CD4-positive, alpha-beta memory T cell (primary cell): ENCODE measurements at places on chromosomes 11 and 22. TPM values are rescaled to one million over a fixed set of nuclear protein-coding genes. Genes with fewer than 3 reads are reported as not detected.

DNA sequence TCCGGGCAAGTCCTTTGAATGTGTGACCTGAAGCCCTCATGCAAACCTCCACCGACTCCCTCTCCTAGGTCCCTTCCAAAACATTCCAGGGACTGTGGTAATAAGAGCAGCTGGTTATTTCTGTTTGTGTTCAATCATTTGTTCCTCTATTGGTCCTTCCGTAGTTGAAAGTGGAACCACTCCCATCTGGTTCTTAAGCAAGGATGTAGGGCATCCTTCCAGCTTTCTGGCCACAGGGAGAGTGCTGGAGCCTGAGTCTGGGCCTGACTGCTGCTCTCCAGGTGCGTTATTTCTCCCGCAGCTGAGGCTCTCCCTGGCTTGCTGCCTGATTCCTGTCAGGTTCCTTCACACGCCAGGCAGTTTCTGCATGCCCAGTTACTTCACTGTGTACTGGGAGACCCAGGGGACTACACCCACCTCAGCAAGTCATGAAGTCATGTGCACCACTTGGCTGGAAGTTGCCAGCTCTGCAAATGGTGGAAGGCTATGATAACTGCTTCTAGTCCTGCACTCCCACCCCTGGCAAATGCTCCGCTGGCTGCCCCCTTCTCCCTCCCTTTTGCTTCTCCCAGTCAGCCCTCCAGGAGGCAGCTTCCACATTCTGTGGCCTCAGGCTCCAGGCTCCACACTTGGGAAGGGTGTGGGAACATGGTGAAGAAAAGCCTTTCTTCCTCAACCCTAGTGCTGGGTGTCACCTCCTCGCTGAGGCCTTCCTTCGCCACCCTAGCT is 4.0 kb upstream of the ALX4 start:
- H3K27ac ChIP-seq: no peak overlapping the region
- no peaks in the 10 kb centered on the region for H3K36me3 ChIP-seq
- H3K27me3 ChIP-seq: peaks cover 50% of the 10 kb centered on the region
- no peak for DNase-seq

DNA sequence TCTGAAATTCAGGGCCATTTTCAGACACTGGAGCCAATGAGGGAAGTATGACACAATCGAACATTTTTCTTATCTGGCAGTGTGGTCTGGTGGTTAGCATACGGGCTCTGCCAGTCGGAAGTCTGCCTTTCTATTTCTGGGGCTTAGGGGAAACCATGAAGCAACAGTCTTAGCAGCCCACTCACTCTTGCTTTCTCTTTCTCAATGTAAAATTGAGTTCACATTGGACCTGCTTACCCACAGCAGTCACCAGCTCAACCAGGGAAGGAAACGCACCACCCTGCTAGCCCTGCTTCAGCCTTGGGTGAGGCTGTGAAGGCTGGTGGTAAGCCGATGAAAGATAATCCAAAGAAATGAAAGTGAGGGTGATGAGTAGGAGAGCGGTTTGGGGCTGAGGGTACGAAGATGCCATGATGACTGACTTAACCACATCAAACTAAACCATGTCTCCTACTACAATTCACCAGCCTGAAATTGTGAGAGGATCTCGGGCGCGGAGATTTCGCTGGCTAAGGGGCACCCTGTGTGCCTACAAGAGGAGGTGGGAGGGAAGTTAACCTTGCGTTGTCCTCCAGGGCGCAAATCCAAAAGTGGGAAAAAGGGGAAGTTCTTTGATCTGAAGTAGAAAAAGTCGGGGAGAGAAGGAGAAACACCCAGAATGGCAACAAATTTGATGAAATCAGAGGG is 2.0 kb upstream of the LMO2 start:
- DNase-seq: peak; percentile 74
- peak overlapping the region; percentile 24 for H3K4me3 ChIP-seq
- no peak overlapping the region for H3K27ac ChIP-seq
- peaks cover 25% of the 10 kb centered on the region for H3K4me1 ChIP-seq
- no peaks in the 10 kb centered on the region for H3K27me3 ChIP-seq
- H3K36me3 ChIP-seq: no peaks in the 10 kb centered on the region

GRCh38 chr11:65058419-65059054 is at the start of gene NAALADL1:
Gene NAALADL1 (minus strand): TSS chr11:65058553. CDS start chr11:65058521, 32 bp downstream.
- no peaks in the 10 kb centered on the region for H3K27me3 ChIP-seq
- H3K4me3 ChIP-seq: no peak within 1 kb of the TSS
- DNase-seq: no peak
- no peak within 1 kb of the TSS for H3K27ac ChIP-seq

DNA sequence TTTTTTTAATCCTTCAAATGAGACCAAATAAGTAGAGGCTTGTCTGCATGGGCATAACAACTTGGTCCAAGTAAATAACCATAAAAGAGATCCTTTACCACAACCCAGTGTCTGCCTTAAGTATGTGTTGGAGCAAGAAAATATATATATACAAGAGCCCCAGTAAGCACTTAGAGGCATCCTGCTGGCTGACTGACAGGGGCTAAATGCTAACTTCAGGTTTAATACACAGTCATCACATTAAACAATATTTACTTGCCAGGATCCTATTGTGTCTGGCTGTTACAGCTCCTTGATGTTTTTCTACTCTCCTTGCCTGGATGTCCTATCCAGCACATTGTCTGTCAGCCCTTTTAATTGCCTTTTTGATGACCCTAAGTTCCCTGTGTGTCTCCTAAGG is 37.5 kb upstream of the MMP20 start:
- no peak overlapping the region for H3K27ac ChIP-seq
- H3K4me1 ChIP-seq: no peaks in the 10 kb centered on the region
- no peaks in the 10 kb centered on the region for H3K27me3 ChIP-seq
- no peak for DNase-seq

HBG2 gene
- not detected for total RNA-seq

- peaks cover 8% of the 10 kb centered on the region for H3K4me1 ChIP-seq
- no peak for DNase-seq
- H3K4me3 ChIP-seq: no peak overlapping the region
Observed at GRCh38 chr22:36243986-36244385, 4.7 kb upstream of the APOL2 start.

OR52I1 gene
- total RNA-seq: not detected

DNA sequence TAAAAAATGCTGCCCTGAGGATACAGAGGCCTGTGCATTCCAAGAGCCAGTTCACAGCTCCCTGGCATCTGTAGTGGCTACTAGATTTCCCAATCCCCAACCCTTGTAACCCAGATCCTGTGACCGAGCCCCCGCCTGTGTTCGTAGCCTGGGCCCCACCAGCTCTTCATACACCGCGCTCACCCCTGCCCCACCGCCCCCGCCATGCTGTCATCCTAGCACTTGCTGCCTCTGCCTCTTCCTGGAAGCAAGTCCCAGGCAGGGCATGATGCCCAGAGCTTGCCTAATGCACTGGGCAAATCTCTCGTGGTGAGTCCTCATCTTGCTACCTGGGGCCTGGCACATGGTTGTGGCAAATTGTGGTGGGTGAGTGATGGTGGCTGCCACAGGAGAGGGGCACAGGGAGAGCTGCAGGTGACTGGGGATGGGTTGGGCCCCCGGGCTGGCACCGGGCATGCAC is 7.1 kb downstream of the MGAT3 start:
- H3K36me3 ChIP-seq: no peaks in the 10 kb centered on the region
- no peaks in the 10 kb centered on the region for H3K27me3 ChIP-seq
- H3K27ac ChIP-seq: no peak overlapping the region
- no peaks in the 10 kb centered on the region for H3K4me1 ChIP-seq

FOSL1 gene
- 0.39 TPM for total RNA-seq

GRCh38 chr11:74634537-74634936 is 42.2 kb downstream of the POLD3 start:
- peaks cover 13% of the 10 kb centered on the region for H3K36me3 ChIP-seq
- no peak overlapping the region for H3K4me3 ChIP-seq
- H3K27me3 ChIP-seq: no peaks in the 10 kb centered on the region

- no peak for DNase-seq
- no peak within 1 kb of the TSS for H3K4me3 ChIP-seq
- no peak within 1 kb of the TSS for H3K27ac ChIP-seq
Observed at GRCh38 chr11:30586251-30587144, at the start of gene MPPED2. Gene MPPED2 (minus strand): TSS chr11:30586353. CDS start chr11:30580373, 5,980 bp downstream.

OTOG gene
- not detected for total RNA-seq

TSPAN32 gene
- 41.5 TPM for total RNA-seq

GRCh38 chr22:23501708-23502107 is 78.4 kb downstream of the IGLL1 start:
- H3K4me3 ChIP-seq: no peak overlapping the region
- no peaks in the 10 kb centered on the region for H3K27me3 ChIP-seq
- H3K36me3 ChIP-seq: no peaks in the 10 kb centered on the region
- H3K4me1 ChIP-seq: no peaks in the 10 kb centered on the region
- no peak overlapping the region for H3K27ac ChIP-seq
- no peak for DNase-seq

- no peak within 1 kb of the TSS for H3K4me3 ChIP-seq
- no peaks in the 10 kb centered on the region for H3K36me3 ChIP-seq
- H3K27me3 ChIP-seq: peaks cover 13% of the 10 kb centered on the region
- H3K27ac ChIP-seq: no peak within 1 kb of the TSS
- DNase-seq: no peak
Observed at GRCh38 chr11:33375688-33376311, 118.6 kb downstream of the HIPK3 start.

TUT1 gene
- 38.1 TPM for total RNA-seq

DNA sequence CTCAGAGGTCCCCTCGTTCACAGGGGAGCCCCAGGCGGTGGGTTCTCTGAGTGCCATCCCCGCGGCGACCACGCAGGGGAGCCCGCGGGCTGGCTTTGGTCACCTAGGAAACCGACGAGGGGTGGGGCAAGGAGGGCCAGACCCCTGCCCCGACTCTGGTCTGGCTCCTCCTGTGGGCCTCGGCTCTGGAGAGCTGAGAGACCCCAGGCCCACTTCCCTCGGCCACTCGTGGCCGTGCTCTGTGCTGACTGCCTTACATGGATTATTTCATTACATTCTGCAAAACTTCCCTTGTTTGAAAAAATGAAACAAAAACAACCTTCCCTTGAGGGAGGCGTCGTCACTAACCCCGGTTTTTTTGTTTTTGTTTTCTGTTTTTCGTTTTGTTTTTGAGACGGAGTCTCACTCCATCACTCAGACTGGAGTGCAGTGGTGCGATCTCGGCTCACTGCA is 15.1 kb upstream of the CYTH4 start:
- no peaks in the 10 kb centered on the region for H3K27me3 ChIP-seq
- peak overlapping the region; percentile 73 for H3K4me3 ChIP-seq
- peak overlapping the region; percentile 69 for H3K27ac ChIP-seq
- no peaks in the 10 kb centered on the region for H3K36me3 ChIP-seq
- peak; percentile 76 for DNase-seq
- H3K4me1 ChIP-seq: peaks cover 26% of the 10 kb centered on the region

SLC5A1 gene
- not detected for total RNA-seq

DNA sequence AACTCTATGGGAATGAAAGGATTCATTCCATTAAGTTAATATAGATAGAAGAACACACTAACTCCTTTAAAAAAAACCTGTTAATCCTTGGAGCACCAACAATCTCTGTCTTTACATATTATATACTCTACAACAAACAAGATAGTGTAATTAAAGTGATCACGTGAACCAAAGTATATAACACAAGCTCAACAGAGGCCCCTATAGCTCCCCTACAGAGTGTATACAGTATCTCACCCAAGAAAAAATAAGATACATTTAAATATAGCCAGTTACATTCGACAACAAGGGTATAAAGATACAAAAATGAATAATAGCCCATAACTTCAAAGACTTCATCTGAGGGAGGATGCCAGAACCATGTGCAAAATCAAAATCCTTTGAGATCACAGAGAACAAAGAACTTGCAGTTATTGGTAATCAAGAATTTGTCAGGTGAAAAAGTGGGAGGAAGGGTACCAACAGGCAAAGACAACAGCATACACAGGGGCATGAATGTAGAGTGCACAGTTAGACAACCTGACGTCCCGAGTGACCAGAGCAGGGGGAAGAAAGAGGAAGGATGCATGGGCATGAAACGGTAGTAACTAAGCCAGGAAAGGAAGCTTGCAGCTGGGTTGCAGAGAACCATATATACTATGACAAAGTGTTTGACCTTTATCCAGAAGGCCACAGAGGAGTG is 4.7 kb downstream of the FCHSD2 start:
- peaks cover 4% of the 10 kb centered on the region for H3K36me3 ChIP-seq
- no peak overlapping the region for H3K27ac ChIP-seq
- H3K4me1 ChIP-seq: peaks cover 43% of the 10 kb centered on the region
- no peak overlapping the region for H3K4me3 ChIP-seq
- no peaks in the 10 kb centered on the region for H3K27me3 ChIP-seq

GRCh38 chr11:63478896-63479295 is 12.1 kb downstream of the PLAAT5 start:
- no peaks in the 10 kb centered on the region for H3K27me3 ChIP-seq
- no peak overlapping the region for H3K27ac ChIP-seq
- no peaks in the 10 kb centered on the region for H3K4me1 ChIP-seq
- no peaks in the 10 kb centered on the region for H3K36me3 ChIP-seq
- peak; percentile 63 for DNase-seq
